ENCODE measurements at places on chromosomes 7 and 10. TPM values are rescaled to one million over a fixed set of nuclear protein-coding genes. Genes with fewer than 3 reads are reported as not detected.

- no peaks in the 10 kb centered on the region for H3K4me1 ChIP-seq
- DNase-seq = no peak
- H3K27me3 ChIP-seq = no peaks in the 10 kb centered on the region
- H3K4me3 ChIP-seq = peak overlapping the region; percentile 71
- H3K27ac ChIP-seq = no peak overlapping the region
Measured at GRCh38 chr10:104273899-104274575, 5.1 kb downstream of the GSTO2 start.

DNA sequence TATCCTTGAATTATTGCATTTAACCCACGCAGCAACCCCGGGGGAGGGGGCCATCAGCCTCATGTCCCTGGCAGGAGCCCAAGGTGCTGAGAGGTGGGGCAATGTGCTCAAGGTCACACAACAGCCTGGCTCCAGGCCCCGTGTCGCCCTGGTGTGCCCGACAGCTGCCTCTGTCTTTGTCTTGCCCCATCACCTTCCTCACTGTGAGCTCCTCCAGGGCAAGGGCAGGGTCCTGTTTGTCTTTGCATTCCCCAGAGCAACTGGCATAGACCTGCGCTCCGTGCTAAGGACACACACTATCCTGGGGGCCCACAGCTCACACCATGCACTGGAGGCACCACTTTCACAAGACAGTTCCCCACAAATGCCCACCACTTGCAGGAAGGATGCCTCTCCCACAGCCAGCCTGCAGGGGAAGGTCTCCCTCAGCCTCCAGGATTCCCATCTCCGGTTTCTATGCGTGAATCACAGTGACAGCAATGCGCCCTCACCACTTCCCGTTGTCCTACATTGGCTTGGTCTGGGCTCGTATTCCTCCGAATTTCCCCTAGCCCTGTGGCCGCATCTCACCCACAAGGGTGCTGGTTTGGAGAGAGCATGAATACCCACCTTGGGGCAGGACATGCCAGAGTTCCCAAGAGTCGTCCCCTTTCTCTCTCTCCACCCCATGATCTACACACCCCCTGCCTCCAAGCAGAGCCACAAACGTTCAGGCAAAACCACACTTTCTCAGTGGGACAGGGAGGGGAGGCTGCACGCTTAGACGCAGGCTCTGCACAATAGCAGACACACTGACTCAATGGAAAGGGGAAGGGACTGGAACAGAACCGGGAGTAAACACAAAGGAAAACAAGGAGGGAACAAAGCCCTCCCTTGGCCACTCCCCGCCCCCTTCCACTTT, 10.3 kb downstream of the ITPRIP start:
- no peaks in the 10 kb centered on the region for H3K36me3 ChIP-seq
- peaks cover 58% of the 10 kb centered on the region for H3K4me1 ChIP-seq
- peaks cover 9% of the 10 kb centered on the region for H3K27me3 ChIP-seq
- peak overlapping the region; percentile 80 for H3K4me3 ChIP-seq
- no peak for DNase-seq

DNA sequence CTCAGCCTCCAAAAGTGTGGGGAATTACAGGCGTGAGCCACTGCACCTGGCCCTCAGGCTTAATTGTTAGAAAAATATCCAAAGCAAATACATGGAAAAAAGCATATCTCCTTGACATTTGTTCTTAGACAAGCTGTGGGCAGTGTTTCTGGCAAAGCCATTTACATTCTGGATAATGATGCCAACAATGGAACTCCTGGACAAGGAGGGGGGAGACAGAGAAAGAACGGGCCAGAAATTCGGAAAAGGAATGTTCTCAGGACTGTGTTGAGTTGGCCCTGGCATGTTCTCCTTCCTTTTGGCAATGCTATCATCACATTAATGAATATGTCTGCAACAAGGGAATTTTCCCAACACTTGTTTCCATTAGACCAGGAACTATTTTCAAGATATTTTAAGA, 88.7 kb downstream of the UBE2H start:
- no peaks in the 10 kb centered on the region for H3K27me3 ChIP-seq
- H3K27ac ChIP-seq = no peak overlapping the region
- no peak overlapping the region for H3K4me3 ChIP-seq

DNA sequence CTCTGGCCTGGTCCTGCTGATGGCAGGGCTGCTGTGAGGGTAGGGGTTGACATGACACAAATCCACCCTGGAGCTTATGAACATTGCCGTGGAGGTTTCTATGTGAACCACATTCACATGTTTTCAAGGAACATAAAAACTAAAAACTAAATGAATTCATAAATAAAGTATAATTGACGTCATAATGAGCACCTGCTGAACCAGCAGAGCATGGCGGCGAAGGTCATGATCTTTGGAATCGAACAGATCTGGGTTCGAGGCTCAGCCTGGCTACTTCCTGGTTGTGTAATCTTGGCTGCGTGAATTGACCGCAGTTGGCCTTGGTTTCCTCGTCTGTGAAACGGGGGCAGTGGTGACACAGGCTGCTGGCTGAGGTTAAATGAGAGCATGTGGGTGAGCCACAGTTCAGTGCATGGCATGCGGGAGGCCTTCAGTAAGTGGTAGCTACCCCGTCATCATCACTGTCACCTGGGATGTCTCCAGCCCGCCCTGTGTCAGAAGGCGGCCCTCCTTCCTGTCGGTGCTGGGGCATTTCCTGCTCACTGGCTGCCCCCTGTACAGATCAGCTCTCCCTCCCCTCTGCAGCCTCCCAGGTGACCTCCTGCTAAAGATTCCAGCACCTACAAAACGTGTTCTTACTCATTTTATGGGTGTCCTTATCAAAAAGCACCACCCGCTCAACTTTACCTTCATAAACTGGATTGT, 190.3 kb upstream of the SHH start:
- DNase-seq = no peak
- H3K36me3 ChIP-seq = no peaks in the 10 kb centered on the region
- peaks cover 7% of the 10 kb centered on the region for H3K27me3 ChIP-seq

GRCh38 chr7:30172451-30172850, 37.7 kb downstream of the MTURN start:
- no peaks in the 10 kb centered on the region for H3K36me3 ChIP-seq
- H3K27me3 ChIP-seq = peaks cover 1% of the 10 kb centered on the region
- peak overlapping the region; percentile 9 for H3K27ac ChIP-seq
- H3K4me3 ChIP-seq = no peak overlapping the region
- peaks cover 39% of the 10 kb centered on the region for H3K4me1 ChIP-seq

DNA sequence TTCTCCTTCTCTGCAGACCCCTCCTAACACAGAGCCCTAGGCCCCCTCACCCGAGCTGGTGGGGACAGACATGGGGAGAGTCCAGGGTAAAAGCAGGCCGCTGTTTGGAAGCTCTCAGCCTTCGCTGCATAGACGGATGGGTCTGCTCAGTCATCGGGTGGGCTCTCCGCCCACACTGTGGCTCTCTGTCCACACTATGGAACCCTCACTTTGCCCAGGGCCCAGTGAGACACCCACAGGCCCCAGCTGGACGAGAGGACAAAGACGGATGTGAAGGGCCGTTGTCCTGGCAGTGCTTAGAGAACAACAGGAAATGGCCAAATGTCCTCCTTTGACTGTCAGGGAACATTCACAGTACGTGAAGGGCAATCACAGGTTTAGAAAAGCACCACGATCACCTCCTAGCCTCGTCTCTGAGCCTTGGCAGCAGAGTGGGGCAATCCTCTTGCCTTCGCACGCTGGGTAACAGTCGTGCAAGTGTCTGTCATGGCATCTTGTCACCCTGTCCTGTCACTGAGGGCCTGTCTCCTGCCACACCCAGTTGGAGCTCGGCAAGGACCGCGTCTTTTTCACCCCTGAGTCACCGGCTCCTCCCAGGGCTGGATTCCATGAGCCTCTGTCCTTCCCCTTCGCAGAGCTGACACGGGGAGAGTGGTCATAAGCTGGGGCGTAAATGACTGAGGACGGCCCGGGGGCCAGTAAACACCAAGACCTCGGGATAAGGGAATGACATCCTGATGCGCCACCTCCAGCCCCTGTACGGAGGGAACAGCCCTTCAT, 80.6 kb downstream of the PRKAG2 start:
- peaks cover 30% of the 10 kb centered on the region for H3K4me1 ChIP-seq
- H3K36me3 ChIP-seq = no peaks in the 10 kb centered on the region
- DNase-seq = peak; percentile 9
- H3K27me3 ChIP-seq = peaks cover 2% of the 10 kb centered on the region
- no peak overlapping the region for H3K4me3 ChIP-seq

- no peak overlapping the region for H3K27ac ChIP-seq
- H3K4me1 ChIP-seq = peaks cover 9% of the 10 kb centered on the region
- H3K27me3 ChIP-seq = peaks cover 2% of the 10 kb centered on the region
- H3K36me3 ChIP-seq = no peaks in the 10 kb centered on the region
Measured at GRCh38 chr10:43050011-43050410, 26.9 kb upstream of the RET start.

DNA sequence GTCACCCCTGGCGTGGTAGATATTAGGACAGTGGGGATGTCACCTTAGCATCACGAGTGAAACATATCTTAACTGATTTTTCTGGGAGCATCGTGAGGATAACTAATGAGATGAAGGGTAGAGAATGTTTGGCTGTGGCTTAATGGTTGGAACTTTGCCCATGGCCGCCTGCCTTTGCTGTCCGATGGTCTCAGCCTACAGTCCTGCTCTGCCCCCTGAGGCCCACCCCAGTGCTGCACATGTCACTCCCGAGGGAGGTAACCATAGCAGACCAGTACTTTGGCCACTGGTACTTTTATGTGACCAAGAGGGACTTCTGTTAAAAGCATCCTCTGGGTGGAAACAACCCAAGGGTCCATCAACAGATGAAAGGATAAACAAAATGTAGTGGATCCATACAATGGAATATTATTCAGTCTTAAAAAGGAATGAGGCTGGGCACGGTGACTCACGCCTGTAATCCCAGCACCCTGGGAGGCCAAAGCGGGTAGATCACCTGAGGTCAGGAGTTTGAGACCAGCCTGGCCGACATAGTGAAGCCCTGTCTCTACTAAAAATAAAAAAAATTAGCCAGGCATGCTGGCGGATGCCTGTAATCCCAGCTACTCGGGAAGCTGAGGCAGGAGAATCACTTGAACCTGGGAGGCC, 58.4 kb downstream of the TACR2 start:
- no peak overlapping the region for H3K4me3 ChIP-seq
- no peak for DNase-seq
- H3K27ac ChIP-seq = no peak overlapping the region
- H3K4me1 ChIP-seq = peaks cover 34% of the 10 kb centered on the region

DNA sequence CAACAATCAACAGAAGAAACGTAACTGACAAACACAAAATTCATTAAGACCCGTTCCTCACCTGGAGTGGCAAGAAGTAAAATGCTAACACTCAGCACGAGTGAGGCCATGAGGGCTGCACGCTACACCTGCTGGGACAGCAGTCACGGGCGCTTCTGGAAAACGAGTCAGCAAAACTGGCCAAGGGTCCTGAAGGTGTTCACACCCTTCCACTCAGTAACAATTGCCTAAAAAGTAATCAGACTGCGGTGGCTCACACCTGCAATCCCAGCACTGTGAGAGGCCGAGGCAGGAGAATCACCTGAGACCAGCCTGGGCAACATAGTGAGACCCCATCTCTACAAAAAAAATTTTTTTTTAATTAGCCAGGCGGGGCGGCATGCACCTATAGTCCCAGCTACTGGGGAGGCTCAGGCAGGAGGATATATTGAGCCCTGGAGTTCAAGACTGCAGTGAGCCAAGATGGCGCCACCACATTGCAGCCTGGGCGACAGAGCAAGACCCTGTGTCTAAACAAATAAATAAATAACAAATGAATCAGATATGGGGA, 199.1 kb downstream of the MAD1L1 start:
- H3K27ac ChIP-seq = no peak overlapping the region
- H3K36me3 ChIP-seq = peaks cover 9% of the 10 kb centered on the region
- H3K4me1 ChIP-seq = peaks cover 11% of the 10 kb centered on the region
- H3K4me3 ChIP-seq = no peak overlapping the region
- peaks cover 6% of the 10 kb centered on the region for H3K27me3 ChIP-seq

- peaks cover 3% of the 10 kb centered on the region for H3K27me3 ChIP-seq
- H3K4me1 ChIP-seq = peaks cover 3% of the 10 kb centered on the region
- peaks cover 3% of the 10 kb centered on the region for H3K36me3 ChIP-seq
- H3K27ac ChIP-seq = peak overlapping the region; percentile 12
Measured at GRCh38 chr7:107938456-107939250, 47.7 kb downstream of the DLD start.

GRCh38 chr7:117951285-117951684, 78.0 kb upstream of the CTTNBP2 start:
- no peak for DNase-seq
- H3K27ac ChIP-seq = no peak overlapping the region
- no peaks in the 10 kb centered on the region for H3K4me1 ChIP-seq
- H3K4me3 ChIP-seq = no peak overlapping the region
- no peaks in the 10 kb centered on the region for H3K36me3 ChIP-seq
- H3K27me3 ChIP-seq = no peaks in the 10 kb centered on the region

GRCh38 chr10:112805701-112806100, 144.3 kb upstream of the TCF7L2 start:
- no peaks in the 10 kb centered on the region for H3K27me3 ChIP-seq
- H3K36me3 ChIP-seq = peaks cover 4% of the 10 kb centered on the region
- H3K27ac ChIP-seq = no peak overlapping the region
- no peak overlapping the region for H3K4me3 ChIP-seq

- no peak for DNase-seq
- H3K4me1 ChIP-seq = no peaks in the 10 kb centered on the region
- H3K27me3 ChIP-seq = no peaks in the 10 kb centered on the region
- H3K27ac ChIP-seq = no peak overlapping the region
Measured at GRCh38 chr10:95841661-95842498, 65.9 kb upstream of the CC2D2B start.

- H3K4me1 ChIP-seq = peaks cover 4% of the 10 kb centered on the region
- H3K27ac ChIP-seq = no peak overlapping the region
- no peak for DNase-seq
- H3K4me3 ChIP-seq = no peak overlapping the region
Measured at GRCh38 chr7:1757601-1758000, 87.5 kb downstream of the ELFN1 start.

- H3K27ac ChIP-seq = no peak overlapping the region
- no peaks in the 10 kb centered on the region for H3K27me3 ChIP-seq
- H3K4me1 ChIP-seq = no peaks in the 10 kb centered on the region
- DNase-seq = no peak
- H3K4me3 ChIP-seq = no peak overlapping the region
- H3K36me3 ChIP-seq = no peaks in the 10 kb centered on the region
Measured at GRCh38 chr10:88411772-88412349, 171.3 kb downstream of the RNLS start.

The SNX10 gene
- 6.1 TPM for total RNA-seq

The ABCB4 gene
- total RNA-seq = 2.5 TPM

The MMD2 gene
- 0.47 TPM for total RNA-seq

The CPA2 gene
- not detected for total RNA-seq

The TYW1B gene
- total RNA-seq = 5.0 TPM

The HECW1 gene
- 68.7 TPM for total RNA-seq

The C10orf53 gene
- 0.25 TPM for total RNA-seq

The EPO gene
- total RNA-seq = not detected

The KNDC1 gene
- 7.4 TPM for total RNA-seq

The NUDT1 gene
- total RNA-seq = 19.5 TPM
